Activated CD4-positive, alpha-beta memory T cell treated with anti-CD3 and anti-CD28 coated beads, Interleukin-2, amount 10 ng/mL, durations not matched to agents 7 days and 5 days (primary cell): ENCODE measurements at places on chromosomes 1 and 21.

DNA sequence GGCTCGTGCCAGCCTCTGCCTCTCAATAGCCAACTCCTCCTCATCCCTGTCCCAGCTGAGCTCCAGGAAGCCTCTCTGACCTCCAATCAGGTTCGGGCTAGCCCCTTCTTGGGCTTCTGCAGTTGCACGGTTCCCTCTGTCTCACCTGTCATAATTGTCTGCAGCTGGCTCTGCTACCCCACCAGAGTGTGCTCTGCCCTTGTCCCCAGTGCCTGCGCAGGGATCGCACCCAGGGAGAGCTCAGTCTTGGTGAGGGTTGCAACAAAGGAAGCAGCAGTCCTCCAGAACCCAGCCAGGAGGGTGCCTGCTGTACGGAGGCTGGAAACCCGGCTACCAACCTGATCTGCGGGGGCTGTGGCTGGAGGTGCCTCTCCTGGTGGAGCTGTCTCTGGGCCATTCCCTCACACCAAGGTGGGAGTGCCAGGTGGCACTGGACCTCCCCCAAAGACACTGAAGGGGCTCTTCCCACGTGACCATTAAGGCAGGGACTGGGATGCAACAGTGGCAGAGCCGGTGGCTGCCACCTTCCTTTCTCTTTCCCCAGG, 63.5 kb upstream of the DMRTB1 start:
- H3K27me3 ChIP-seq, result peaks cover 2% of the 10 kb centered on the region
- peaks cover 2% of the 10 kb centered on the region for H3K4me1 ChIP-seq
- no peaks in the 10 kb centered on the region for H3K36me3 ChIP-seq
- H3K4me3 ChIP-seq, result no peak overlapping the region
- H3K27ac ChIP-seq, result no peak overlapping the region

DNA sequence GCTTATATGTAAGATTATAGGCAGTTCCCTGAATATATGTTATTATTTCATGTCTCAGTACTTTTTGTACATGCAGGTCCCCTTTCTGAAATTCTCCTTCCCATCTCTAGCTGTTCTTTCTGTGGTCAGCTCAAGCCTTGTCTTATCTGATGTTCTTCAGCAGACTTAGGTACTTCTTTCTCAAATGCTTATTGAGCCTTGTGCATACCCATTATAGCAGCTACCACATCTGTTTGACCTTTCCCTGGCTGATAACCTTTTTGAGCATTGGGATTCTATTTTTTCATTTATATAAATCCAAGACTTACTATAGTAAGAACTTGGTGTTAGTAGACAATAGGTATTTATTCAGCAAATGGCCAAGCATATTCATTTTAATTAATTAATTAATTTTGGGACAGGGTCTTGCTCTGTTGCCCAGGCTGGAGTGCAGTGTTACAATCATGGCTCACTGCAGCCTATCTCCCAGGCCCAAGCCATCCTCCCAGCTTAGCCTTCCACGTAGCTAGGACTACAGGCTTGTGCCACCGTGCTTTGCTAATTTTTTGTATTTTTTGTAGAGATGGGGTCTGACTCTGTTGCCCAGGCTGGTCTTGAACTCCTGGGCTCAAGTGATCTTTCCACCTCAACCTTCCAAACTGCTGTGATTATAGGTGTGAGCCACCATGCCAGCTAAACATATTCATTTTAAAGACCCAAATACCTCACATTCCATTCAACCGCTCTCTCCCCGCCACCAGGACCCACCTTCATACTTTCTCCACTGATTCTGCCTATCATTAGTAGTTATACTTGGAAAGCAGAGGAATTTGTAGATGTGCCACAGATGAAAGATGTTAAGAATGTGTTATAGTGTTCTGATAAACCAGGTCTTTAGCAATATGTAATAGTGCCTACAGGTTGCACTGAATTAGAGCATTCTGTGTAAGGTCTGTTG, 16.7 kb downstream of the TIPRL start:
- no peak for DNase-seq
- H3K4me3 ChIP-seq, result no peak overlapping the region
- peaks cover 61% of the 10 kb centered on the region for H3K36me3 ChIP-seq
- H3K27me3 ChIP-seq, result no peaks in the 10 kb centered on the region
- H3K4me1 ChIP-seq, result peaks cover 2% of the 10 kb centered on the region
- no peak overlapping the region for H3K27ac ChIP-seq

DNA sequence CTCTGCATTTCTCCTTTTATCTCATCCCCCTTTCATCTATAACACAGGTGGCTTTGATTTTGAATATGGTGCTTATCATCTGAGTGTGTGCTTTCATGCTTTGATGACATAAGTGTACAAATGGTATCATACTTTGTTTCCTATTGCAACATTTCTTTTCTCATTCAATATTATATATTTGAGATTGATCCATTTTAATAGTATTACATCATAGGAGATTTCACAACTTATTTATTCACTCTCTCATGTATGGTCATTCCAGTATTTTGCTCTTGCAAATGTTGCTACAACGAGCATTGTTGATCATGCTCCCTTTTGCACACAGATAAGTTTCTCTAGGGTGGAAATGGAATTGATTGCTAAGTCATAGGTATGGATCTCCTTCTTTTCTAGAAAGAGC, 302.8 kb downstream of the KIF26B start:
- H3K27me3 ChIP-seq, result no peaks in the 10 kb centered on the region
- H3K4me3 ChIP-seq, result no peak overlapping the region
- H3K4me1 ChIP-seq, result no peaks in the 10 kb centered on the region
- H3K27ac ChIP-seq, result no peak overlapping the region
- no peak for DNase-seq

DNA sequence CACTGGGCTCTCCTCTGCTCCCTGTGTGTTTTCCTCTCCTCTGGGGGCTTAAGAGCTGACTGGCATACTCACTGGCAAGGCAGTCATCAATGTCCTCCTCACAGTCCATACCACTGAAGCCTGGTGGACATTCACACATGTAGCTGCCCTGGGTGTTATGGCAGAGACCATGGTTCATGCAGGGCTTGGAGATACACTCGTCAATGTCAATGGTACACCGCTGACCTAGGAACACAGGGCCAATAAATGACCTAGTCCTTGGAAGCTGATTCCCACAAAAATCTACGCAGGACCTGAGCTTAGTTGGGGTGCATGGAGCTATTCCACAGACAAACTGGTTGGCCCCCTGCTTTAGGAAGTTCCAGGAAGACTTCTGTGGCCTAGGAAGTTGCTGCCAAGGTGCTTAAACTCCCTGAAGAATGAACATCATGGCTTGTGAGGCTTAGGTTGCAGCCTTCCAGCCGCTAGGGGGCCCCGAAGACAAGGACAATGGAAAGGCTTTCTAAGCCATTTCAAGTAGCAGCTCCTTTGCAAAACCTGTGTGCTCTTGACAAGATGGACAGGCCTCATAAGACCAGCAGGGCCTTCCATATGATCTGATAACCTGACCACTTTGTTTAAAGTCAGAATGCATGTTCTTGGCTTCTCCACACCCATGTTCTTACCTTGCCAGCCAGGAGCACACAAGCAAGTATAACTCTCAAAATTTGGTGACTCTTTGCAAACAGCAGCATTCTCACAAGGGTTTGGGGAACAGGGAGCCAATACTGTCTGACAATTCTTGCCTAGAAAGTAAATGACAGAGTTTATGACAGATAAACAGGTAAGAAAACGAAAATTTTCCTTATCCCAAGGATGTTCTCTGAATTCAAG, 52.3 kb upstream of the ADAM30 start:
- H3K4me3 ChIP-seq, result no peak overlapping the region
- DNase-seq, result peak; percentile 80
- H3K27ac ChIP-seq, result no peak overlapping the region
- H3K27me3 ChIP-seq, result no peaks in the 10 kb centered on the region

DNA sequence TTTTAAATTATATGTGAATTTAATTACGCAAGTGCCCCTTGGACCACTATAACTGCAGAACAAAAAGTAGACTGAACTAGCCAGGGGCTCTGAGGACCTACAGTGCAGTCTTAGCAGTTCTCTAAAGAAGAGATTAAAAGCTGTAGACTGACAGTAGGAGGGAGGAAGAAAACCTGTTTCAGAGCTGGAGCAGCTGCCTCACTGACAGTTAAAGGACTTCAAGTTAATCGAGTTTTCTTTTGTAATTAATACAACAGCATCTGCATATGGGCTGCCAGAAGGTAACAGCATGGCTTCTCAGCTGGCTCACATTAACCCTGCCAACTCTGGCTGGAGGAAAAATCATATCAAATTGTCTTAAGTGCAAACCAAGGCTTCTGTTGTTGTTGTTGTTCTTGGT, 19.9 kb downstream of the DSTYK start:
- peaks cover 36% of the 10 kb centered on the region for H3K4me1 ChIP-seq
- H3K27me3 ChIP-seq, result no peaks in the 10 kb centered on the region
- no peak overlapping the region for H3K27ac ChIP-seq
- no peak overlapping the region for H3K4me3 ChIP-seq

GRCh38 chr1:7628273-7628672, 142.8 kb upstream of the VAMP3 start:
- peaks cover 6% of the 10 kb centered on the region for H3K27me3 ChIP-seq
- DNase-seq, result no peak
- H3K4me1 ChIP-seq, result no peaks in the 10 kb centered on the region
- H3K27ac ChIP-seq, result no peak overlapping the region
- H3K36me3 ChIP-seq, result no peaks in the 10 kb centered on the region

DNA sequence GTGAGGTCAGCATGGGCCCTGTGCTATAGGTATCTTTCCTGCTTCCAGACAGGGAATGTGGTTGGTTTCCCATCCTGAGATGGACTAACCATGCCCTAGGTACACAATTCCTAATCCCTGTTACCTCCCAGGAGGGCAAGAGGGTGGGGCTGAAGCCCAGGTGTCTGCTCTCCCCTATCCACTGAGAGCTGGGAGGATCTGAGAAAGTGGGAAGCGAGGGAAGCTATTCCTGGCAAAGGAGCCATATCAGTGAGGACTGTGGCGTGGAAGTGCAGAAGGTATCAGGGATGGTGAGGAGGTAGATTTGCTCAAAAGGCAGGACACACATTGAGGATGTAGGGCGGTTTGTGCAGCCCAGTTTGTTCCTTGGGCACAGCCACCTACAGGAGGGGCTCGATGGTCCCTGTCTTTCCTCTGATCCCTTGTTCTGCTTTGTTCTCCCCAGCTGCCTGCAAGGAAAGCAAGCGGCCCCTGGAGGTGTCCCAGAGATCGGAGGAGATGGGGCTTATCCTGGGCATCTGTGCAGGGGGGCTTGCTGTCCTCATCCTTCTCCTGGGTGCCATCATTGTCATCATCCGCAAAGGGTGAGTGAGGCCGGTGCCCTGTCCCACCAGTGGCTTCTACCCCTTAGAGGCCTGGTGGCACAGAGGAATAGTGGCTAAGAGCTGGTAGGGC, 48.1 kb downstream of the PTPRU start:
- no peak overlapping the region for H3K4me3 ChIP-seq
- DNase-seq, result no peak
- no peak overlapping the region for H3K27ac ChIP-seq
- peaks cover 4% of the 10 kb centered on the region for H3K4me1 ChIP-seq
- H3K27me3 ChIP-seq, result no peaks in the 10 kb centered on the region
- no peaks in the 10 kb centered on the region for H3K36me3 ChIP-seq

DNA sequence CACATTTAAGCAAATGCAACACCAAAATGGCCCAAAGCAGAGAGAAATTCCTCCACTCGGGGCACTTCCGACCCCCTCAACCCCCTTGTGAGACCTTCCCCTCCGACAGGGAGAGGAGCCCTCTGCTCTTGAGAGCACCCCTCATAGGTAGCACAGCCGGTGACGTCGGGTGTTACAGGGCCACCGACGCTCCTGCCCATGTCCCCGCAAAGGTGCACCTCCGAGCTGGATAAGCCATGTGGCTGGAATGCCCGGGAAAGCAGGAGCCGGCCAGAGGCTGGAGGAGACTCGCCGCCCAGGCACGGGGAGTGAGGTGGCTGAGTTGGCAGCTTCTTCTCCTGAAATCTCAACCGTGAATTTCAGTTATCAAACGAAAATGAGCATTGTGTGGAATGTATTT, 67.1 kb upstream of the ARHGEF16 start:
- H3K4me1 ChIP-seq, result no peaks in the 10 kb centered on the region
- no peak overlapping the region for H3K27ac ChIP-seq
- DNase-seq, result no peak
- H3K4me3 ChIP-seq, result no peak overlapping the region

- H3K4me3 ChIP-seq, result no peak overlapping the region
- peaks cover 10% of the 10 kb centered on the region for H3K27me3 ChIP-seq
- no peaks in the 10 kb centered on the region for H3K36me3 ChIP-seq
- H3K27ac ChIP-seq, result no peak overlapping the region
- DNase-seq, result no peak
Measured at GRCh38 chr1:99758073-99758511, 8.3 kb downstream of the FRRS1 start.

DNA sequence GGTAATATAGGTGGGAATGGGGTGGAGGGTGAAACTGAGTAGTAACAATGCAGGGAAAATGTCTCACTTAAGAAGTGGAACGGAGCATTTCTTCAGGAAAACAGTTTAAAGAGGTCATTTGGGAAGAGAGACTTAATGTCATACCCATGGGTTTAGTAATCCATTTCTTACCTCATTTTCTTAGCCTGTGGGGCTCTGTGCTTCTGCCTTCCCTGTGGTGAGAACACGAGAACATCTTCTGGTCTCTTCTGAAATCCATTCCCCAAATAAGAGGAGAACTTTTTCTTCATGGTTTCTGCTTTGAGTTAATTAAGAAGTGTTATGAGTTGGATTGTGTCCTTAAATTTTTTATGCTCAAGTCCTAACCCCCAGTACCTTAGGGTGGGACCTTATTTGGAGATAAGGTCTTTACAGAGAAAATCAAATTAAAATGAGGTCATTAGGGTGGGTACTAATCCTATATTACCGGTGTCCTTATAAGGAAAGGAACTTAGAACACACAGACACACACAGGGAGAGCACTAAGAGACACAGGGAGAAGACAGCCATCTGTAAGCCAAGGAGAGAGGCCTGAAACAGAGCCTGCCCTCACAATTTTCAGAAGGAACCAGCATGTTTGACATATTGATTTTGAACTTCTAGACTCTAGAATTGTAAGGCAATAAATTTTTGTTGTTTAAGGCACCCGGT, 5.4 kb downstream of the CCDC190 start:
- no peak overlapping the region for H3K4me3 ChIP-seq
- no peaks in the 10 kb centered on the region for H3K36me3 ChIP-seq
- H3K4me1 ChIP-seq, result no peaks in the 10 kb centered on the region
- peaks cover 8% of the 10 kb centered on the region for H3K27me3 ChIP-seq
- no peak for DNase-seq

DNA sequence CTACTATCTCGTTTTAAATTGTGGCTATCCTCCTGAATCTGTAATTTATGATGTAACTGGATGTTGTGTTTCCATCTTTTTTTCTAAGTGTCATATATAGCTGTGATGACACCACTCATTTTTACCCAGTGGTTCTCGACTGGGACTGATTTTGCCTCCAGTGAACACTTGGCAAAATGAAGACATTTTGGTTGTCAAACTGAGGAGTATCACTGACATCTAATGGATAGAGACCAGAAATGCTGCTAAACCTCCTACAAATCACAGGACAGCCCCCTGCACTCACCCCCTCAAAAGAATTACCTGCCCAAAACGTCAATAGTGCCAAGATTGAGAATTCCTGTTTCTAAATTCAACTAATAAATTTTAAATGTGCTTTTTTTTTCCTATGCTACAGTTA, 1.9 kb downstream of the TRMT13 start:
- no peak overlapping the region for H3K27ac ChIP-seq
- peaks cover 45% of the 10 kb centered on the region for H3K4me1 ChIP-seq
- H3K27me3 ChIP-seq, result no peaks in the 10 kb centered on the region
- peak overlapping the region; percentile 43 for H3K4me3 ChIP-seq
